Peyer's patch (tissue), 4 donors: ENCODE measurements at places on chromosomes 3 and 15. TPM values are rescaled to one million over a fixed set of nuclear protein-coding genes. Genes with fewer than 3 reads are reported as not detected.

GOLGA8S gene
- total RNA-seq, result not detected

MESP1 gene
- not detected for total RNA-seq

RHOV gene
- total RNA-seq, result 1.6 TPM

SMAD6 gene
- 22.1 TPM for total RNA-seq

ZBED2 gene
- total RNA-seq, result not detected

MYZAP gene
- total RNA-seq, result 15.4 TPM

PPP1R2 gene
- total RNA-seq, result 79.8 TPM

CCR9 gene
- 2.9 TPM for total RNA-seq

ZWILCH gene
- 8.3 TPM for total RNA-seq

PCSK6 gene
- total RNA-seq, result 10.6 TPM

ZNF385D gene
- 1.3 TPM for total RNA-seq

GJD2 gene
- not detected for total RNA-seq

WDR73 gene
- total RNA-seq, result 26.5 TPM

DGKG gene
- total RNA-seq, result 13.2 TPM

ANKRD63 gene
- not detected for total RNA-seq

UBR1 gene
- 56.9 TPM for total RNA-seq

TRPM1 gene
- total RNA-seq, result not detected

RAB6B gene
- total RNA-seq, result 0.83 TPM

CCDC33 gene
- 0.40 TPM for total RNA-seq
